T47D (cell line): ENCODE measurements at places on chromosomes 4 and X.

- no peak for DNase-seq
These were observed 1530.0 kb downstream of the PCDH18 start for GRCh38 chr4:136002316-136002715.

DNA sequence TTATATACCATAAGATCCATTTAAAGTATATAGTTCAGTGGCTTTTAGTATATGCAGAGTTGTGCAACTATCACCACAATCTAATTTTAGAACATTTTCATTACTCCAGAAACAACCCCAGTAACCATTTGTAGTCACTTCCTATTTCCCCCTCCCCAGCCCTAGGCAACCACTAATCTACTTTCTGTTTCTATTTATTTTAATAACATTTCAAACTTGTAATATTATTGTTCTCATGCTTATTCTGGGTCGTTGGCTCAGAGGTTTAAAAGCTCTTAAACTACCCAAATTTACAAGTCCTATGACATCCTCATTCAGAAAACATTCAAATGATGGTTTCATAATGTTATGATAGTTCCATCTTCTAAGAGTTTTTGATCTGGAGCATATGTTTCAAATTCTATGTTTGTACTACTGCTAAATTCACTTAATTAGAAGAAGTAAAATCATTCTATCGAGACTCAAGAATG is 18.4 kb downstream of the XIAP start:
- DNase-seq = no peak

GRCh38 chr4:94802091-94802490 is 44.3 kb downstream of the BMPR1B start:
- DNase-seq = no peak

DNA sequence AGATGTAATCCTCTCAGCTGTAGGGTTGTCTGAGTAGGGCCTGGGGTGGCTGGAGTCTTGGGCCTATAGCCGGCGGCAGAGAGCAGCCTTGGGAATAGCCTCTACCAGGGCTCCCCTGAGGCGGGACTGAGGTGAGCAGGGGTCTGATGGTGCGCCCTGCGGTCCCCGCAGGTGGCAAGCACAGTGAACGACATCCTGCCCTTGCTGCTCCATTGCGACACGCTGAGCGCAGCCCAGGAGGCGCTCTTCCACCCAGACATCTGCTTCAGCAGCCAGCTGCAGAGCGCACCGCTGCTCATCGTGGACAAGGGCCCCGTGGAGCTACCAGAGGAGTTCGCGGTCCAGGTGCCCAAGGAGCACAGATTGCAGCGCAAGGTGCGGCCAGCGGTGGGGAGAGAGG is 317.0 kb downstream of the ADGRL3 start:
- DNase-seq = no peak

DNA sequence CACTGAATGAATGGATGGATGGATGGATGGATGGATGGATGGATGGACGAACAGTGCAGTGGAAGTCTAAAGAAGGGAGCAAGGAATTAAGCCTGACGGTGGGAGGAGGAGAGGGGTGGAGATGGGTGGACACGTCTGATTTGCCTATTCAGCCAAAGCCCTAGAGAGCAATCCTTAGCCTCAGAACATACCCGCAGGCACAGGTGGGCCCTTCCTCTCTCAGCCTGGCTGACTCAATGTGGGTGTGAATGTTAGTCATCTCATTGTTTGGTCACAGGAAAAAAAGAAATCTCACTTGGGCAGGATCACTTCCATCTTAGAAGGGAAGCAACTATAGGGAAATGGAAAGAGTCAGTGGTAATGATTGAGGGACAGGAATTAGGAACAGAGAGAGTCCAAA is 165.9 kb downstream of the PJA1 start:
- DNase-seq = no peak

DNA sequence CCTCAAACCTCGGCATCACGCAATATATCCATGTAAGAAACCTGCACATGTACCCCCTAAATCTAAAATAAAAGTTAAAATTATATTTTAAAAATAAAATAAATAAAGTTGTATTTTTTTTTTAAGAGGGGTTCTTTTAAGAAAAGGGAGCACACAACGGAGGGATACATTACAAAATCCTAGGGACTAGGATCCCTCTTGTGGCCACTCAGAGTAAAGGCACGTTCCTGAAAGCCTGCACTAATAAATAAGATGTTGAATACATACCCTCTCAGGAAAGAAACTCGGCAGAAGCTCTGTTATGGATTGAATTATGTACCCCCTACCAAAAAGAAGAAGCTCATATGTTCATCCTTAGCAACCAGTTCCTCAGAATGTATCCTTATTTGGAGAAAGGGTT is 50.9 kb upstream of the PRDX4 start:
- peak; percentile 40 for DNase-seq

DNA sequence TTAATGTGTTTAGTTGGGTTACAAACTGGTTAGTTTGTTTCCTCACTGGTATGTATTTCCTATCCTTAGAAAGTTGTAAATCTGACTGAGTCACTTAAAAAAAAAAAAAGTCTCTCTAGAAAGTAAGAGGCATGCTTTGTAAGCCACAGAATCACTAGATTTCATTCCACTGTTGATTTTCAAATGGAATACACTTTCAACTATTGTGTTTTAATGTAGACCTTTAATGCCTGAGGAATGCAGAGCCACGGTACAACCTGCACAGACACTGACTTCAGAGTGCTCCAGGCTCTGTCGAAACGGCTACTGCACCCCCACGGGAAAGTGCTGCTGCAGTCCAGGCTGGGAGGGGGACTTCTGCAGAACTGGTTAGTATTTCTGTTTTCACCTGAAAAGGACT is 88.6 kb downstream of the HHIP start:
- peak; percentile 51 for DNase-seq

DNA sequence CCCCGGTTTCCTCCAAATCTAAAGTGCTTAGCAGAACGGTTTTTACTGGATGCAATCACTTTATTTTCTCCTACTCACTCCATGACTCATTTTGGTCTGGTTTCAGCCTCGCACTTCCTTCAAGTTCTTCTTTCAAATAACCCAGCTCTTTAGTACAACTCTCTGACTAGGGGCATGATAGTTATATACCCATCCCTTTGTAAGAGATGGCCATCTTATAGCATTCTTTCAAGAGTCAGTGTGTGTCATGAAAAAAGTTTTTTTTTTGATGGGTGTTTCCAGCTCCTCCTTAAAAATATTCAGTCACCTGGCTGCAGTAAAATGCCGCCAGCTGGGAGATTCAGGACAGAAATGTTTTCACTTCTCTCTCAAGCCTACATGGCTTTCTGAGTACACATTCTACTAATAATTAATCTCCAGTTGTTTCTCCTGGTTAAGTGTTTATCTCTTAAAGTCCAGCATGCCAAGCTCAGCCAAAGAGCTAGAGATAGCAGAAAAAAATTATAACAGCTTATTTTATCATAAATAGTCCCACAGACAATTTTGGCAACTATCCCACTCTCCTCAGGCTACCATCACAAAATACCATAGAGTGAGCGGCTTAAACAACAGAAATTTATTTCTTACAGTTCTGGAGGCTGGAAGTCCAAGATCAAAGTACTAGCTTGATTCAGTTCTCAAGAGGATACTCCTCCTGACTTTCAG is 139.3 kb downstream of the GASK1B start:
- no peak for DNase-seq

DNA sequence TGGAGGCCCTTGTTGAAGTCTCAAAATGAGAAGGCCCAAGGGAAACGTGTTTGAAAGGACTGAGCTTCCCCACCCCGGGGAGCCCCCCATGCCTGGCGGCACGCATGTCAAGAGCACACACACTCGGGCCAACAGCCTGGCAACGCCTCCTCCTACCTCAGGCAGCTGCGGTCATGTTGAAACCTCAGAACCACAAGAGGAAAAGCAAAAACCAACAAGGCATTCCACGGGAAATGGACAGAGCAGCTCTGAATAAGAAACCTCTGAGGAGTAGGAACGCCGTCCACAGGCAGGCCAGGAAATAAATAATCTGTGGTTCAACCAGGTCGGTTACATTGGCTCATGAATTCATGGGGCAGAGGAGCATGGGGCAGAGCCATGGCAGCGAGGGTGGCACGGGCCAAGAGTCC is 95.7 kb upstream of the AFAP1 start:
- DNase-seq = no peak

DNA sequence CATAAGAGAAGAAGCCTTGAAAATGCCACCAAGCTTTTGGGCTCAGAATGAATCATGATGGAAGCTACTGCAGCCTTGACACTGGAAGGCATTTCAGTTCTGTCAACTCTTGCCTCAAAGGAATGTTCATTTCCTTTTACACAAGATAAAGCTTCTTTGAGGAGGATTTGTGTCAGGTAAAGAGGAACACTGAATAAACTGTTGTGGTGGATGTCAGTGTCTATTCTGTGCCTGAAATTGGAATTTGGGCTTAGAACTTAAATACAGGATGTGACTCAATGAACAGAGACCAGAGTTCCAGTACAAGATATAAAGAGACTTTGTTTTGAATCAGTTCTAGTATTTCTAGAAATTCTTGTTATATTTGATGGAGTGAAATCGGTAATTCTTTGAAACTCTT is 313.2 kb downstream of the PACRGL start:
- DNase-seq = no peak

DNA sequence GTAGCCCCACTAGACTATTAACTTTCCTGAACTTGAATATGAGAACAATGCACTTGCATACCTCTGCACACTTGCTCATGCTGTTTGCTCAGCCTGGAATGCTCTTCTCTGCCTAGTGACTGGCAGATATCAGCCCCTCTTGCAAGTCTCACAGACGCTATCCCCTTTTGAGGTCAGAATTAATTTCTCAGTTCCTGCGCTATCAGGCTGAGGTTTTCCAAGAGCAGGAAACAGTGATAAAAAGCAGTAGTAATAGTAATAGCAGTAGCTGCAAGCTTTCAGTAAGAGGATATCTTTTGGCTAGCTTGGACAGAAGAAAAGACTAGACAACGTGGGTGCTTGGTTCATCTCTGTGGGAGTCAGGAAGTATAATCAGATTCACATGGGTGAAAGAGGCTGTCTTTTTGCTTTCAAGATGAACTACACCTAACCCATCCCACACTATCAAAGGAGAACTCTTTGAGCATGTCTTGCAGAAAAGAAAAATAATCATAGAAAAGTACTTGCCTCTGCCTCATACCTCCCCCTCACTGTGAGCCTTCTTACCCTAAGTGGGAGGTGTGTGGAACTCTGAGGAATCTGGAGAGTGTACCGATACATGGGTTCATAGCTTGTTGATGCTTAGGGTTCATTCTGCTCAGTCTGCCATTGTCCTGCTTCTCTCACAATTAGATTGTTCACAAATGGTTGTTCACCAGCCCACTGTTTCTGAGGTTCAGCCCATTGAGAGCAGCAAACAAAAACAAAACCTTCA is 11.3 kb upstream of the DRP2 start:
- DNase-seq = no peak

- DNase-seq = no peak
These were observed 67.8 kb downstream of the HOPX start for GRCh38 chr4:56613101-56613862.
